ENCODE measurements at places on chromosomes 4 and X.

- no peak for DNase-seq
Observed at GRCh38 chr4:60327651-60328050, 872.5 kb upstream of the ADGRL3 start.

DNA sequence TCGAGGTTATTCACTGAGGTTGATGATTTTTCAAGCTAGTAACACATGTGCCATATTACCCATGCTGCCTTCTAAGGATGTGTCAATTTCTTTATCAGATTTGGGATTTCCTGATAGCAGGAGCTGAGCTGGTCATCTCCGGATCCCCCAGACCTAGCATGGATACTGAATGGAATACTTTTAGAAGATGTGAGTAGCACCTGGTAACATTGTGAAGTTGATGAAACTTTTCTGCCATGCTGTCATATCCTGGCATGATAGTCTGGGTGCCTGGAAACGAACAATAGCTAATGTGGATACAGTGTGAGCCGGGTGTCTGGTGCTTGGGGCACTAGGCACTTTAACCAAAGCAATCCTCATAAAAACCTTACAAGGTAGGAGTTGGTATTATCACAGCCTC lies 11.0 kb upstream of the CYTL1 start:
- no peak for DNase-seq

- DNase-seq: no peak
Observed at GRCh38 chr4:155629183-155629825, 37.3 kb upstream of the GUCY1A1 start.

GRCh38 chrX:1202251-1202650 lies 10.2 kb downstream of the CRLF2 start:
- no peak for DNase-seq

GRCh38 chr4:124943145-124943889 lies 230.8 kb upstream of the ANKRD50 start:
- no peak for DNase-seq

GRCh38 chr4:156201050-156201449 lies 247.4 kb upstream of the CTSO start:
- DNase-seq: no peak

GRCh38 chr4:72286185-72286584 lies 254.4 kb downstream of the NPFFR2 start:
- DNase-seq: no peak

- DNase-seq: no peak
Observed at GRCh38 chr4:124703154-124703553, 9.4 kb downstream of the ANKRD50 start.

DNA sequence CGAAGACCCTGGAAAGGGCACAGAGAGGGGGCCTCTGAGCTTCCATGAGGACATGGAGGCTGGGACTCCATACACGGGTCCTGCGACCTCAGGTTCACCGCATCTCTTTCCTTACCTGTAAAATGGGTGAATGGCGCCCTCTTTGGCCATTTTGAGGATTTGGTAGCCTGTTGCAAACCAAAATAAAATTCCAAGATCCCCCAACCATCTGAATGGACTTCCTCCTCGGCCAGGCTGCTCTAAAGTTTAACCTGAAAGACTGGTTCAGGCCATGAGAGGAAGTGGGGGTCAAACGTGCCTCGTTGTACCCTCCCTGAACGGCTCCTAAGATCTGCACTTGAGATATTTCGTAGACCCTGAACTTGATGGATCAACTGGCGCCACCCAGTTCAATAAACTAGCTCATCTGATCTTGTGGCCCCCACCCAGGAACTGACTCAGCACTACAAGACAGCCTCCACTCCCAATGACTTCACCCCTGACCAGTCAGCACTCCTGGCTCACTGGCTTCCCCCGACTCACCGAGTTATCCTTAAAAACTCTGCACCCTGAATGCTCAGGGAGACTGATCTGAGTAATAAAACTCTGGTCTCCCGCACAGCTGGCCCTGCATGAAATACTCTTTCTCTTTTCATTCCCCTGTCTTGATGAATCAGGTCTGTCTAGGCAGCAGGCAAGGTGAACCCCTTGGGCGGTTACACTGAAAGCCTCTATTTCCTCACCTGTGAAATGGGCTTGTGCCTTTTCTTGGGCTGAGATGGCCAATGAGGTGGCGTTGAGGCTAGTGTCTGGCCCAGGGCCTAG lies 32.9 kb upstream of the GPR78 start:
- DNase-seq: no peak

- DNase-seq: no peak
Observed at GRCh38 chrX:99750721-99751120, 659.4 kb downstream of the PCDH19 start.

DNA sequence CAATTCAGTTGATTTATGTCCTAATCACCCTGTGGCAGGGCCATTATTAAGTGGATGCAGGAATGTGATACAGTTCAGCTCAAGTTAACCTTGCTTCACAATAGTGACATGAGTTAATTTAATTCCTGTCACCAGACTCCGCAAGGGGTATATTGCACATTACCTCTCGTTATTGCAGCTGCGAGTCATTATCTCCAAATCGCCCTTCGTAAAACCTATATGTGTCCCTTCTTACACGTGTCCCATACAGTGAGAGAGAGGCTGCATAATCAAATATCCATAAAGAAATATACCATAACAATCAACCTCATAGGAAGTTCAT lies 369.9 kb upstream of the ANXA10 start:
- DNase-seq: no peak

DNA sequence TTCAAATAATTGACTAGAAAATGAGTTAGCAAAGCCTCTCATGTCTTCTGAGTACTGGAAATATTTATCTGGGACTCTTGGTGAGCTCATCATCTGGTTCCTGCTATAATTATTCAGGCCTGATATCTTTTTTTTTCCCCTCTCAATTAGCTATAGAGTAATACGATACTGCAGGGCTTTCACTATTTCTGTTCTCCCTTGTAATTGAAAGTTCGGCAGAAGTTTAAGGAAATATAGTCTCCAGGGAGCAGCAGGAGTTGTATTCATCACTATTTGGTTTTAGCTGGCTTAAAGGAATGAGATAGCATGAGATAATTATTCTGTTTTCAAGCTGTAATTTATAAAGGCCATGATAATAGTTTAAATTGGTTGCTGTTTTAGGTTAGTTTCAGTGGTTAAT lies 378.6 kb upstream of the EPHA5 start:
- no peak for DNase-seq

DNA sequence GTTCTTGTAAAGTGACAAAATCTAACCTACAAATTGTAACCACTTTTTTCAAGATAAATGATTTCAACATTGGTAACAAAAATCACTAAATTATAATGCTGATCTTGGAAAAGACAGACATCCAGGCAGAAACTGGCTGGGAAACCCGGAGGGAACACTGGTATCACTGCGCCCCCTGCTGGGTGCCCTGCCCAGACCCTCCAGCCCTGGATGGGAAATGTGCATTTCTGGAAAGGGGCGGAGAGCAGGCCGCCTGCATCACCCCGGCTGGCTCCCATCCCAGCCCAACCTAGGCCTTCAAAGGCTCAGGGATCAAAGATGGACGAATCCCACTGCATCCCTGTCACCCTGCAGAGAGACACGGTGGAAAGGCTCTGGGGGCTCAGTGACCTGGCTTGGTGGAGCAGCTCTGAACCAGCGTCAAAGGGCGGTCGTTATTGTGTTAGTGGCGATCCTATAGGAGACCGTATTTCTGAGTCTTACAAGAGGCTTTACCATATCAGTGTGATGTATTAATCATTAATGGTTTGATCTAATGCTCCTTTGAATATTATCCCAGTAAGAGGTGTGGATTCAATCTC lies 37.3 kb downstream of the ACOX3 start:
- DNase-seq: peak; percentile 1

DNA sequence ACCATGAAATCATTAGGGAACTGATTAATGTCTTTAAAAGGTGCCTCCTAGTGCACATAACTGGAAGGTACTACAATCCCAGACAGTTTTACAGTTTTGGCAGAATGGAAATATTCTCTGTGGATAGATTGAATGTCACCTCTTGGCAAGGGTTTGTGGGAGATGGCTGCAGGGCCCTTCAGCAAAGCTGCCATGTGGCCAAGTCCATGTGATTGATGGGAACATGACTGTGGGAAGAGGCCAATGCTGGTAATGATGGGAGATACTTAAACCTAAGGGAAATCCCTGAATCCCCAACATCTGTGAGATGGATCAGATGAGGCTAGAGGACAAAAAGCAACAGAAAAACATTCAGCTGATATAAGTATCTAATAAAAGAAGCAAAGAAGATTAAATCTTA lies 493.7 kb downstream of the MAGEE1 start:
- DNase-seq: no peak

GRCh38 chr4:21641696-21642095 lies 306.9 kb downstream of the KCNIP4 start:
- DNase-seq: no peak

Measured in NCI-H2227 treated with DMSO at 0.1 percent for 48 hours (cell line).